ENCODE measurements at places on chromosomes 3 and 15.

GRCh38 chr3:190492129-190492528 lies 21.8 kb upstream of the IL1RAP start:
- no peak for DNase-seq

DNA sequence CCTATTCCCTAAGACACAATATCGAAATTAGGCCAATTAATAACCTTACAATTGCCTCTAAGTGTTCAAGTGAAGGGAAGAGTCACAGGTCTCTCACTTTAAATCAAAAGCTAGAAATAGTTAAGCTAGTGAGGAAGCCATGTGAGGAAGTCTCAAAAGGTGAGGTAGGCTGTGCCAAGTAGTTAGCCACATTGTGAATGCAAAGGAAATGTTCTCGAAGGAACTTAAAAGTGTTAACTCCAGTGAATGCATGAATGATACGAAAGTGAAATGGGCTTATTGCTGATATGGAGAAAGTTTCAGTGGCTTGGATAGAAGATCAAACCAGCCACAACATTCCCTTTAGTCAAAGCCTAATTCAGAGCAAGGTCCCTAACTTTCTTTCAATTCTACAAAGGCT lies 59.1 kb downstream of the KLF13 start:
- no peak for DNase-seq

DNA sequence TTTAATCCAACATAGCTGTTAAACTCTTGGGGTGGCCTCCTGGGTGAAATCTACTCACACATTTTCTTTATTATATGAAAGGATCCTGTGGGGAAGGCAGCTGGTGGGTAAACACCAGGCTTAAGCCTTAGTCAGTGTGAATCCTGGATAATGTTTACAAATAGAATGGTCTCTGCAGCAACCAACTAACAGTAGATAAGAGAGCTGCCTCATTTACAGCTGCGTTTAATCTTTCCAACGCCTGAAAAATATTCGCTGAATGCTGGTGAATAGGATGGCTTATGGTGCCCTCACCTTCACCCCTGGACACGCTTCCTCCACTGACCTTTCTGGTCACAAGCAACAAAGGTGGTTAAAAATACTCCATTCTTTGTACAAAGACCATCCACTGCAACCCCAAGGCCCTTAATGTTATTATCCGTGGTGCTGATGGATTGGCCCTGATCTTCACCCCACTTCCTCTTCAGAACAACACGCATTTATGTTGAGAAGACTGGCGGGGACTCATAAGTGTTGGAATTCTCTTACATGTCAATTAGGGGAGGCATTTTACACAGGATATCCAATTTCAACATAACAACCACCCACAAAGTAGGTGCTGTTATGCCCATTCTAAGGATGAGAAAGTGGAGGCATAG lies 120.0 kb upstream of the FRMD4B start:
- DNase-seq, result no peak

- DNase-seq, result no peak
Measured at GRCh38 chr15:25220834-25221233, 218.0 kb downstream of the UBE3A start.

GRCh38 chr3:53525765-53526703 lies 31.6 kb downstream of the CACNA1D start:
- no peak for DNase-seq

DNA sequence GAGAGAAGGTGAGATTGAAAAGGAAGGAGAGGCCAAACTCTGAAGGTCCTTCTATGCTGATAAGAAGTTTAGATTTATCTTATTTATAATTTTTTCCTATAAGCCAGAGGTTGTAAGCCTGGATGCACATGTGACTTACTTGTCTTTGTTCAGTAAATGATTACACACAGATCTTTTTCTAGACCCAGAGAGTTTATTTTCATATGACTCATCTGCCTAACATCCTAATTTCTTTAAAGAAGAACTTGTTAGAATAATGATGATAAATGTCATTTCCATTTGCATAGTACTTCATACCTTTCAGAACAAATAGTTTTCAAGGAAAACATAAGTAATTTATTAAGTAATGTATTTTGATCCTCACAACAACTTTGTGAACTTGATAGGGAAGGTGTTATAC lies 434.8 kb upstream of the DPH6 start:
- DNase-seq, result no peak

DNA sequence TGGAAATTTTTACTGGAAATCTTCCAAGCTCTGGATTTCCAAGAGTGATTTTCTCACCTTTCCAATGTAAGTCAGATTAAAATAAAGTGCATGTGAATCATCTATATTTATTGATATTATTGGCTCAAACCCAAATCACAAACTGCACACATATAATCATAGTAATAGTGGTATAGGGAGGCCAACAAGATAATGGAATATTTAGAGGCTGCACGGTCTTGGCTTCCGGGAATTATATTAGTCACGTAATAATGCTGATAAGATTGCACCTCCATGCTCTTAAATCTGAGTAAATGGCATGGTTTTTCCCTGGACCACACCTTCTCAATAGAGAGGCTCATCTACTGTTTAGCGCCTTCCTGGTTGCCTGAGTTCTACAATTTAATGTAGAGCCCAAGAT lies 567.1 kb upstream of the NR2F2 start:
- DNase-seq, result no peak

DNA sequence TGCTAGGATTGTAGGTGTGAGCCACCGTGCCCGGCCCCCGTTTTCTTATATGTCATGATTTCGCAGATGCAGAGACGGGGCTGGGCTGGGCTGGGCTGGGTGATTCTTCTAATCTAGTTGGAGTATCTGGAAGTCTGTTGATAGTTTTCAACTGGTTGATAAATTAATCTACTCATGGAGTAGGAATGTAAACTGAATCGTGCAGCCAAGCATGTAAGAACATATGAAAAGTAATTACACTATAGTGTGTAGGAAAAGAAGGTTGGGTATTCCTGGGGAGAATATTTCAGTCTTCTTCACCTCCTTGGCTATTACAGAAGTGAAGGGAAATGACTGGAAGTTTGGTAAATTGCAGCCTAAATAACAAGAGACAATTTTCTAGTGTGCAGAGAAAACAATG lies 82.6 kb upstream of the MAGI1 start:
- DNase-seq, result no peak
